ENCODE measurements at places on chromosomes 7 and 10.

DNA sequence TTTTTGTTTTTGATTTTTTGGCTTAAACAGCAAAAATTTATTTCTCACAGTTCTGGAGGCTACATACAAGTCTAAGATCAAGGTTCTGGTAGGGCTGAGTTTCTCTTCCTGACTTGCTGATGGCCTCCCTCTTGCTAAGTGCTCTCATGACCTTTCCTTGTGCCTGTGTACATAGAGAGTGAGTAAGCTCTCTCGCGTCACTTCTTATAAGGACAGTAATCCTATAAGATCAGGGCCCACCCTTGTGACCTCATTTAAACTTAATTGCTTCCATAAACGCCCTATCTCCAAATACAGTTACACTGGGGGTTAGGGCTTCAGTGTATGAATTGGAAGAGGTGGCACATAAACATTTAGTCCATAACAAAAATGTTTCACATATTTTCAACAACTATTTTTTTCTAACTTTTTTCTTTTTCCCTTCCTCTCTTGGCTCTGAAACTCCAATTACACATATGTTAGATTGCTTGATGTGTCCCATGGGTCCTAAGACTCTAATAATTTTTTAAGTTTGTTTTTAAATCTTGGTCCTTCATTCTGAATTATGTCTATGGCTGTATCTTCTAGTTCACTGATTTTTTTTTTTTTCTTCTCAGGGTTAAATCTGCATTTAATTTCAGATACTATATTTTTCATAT is 149.8 kb downstream of the HBP1 start:
- no peak for DNase-seq

DNA sequence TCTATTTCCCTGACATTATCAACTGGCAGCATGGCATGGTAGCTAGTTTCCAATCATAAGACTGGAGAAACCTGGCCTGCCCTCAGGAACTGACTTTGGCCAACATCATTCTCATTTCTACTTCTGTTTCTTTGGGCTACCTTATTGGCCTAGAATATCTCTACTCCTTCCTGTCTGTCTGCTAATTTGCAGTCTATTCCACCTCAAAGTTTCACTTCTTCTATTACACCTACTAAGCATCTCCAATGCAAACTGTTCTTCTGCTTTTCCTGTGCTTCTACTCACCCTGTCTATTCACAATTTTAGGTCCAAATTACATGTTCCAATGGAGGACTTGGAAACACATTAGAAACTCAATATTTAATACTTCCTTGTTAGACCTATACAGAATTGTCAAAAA is 65.6 kb downstream of the ZNF503 start:
- no peak for DNase-seq

- DNase-seq: no peak
These were observed 43.3 kb upstream of the CNNM1 start for GRCh38 chr10:99285881-99286280.

- DNase-seq: no peak
These were observed 66.0 kb upstream of the SEPHS1 start for GRCh38 chr10:13414137-13414536.

DNA sequence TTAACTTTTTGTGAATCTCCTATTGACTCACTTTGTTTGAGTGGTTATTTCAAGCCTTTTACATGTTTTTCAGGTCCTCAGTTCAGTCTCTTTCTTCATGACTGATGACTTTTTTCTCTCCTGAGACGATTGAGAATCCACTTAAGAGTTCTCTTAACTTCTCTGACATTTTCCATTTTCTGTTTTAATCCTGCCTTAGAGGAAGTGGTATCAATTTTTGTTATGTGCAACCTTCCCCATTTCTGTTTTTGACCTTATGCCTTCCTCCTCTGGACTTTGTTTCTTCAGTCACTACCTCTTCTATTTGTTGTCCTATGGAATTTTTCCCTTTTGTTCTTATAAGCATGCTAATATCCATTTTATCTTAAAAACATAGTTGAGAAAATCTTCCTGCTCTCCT is 2.4 kb downstream of the PSMC2 start:
- no peak for DNase-seq

GRCh38 chr10:98020784-98021183 is 9.6 kb downstream of the CRTAC1 start:
- DNase-seq: no peak

DNA sequence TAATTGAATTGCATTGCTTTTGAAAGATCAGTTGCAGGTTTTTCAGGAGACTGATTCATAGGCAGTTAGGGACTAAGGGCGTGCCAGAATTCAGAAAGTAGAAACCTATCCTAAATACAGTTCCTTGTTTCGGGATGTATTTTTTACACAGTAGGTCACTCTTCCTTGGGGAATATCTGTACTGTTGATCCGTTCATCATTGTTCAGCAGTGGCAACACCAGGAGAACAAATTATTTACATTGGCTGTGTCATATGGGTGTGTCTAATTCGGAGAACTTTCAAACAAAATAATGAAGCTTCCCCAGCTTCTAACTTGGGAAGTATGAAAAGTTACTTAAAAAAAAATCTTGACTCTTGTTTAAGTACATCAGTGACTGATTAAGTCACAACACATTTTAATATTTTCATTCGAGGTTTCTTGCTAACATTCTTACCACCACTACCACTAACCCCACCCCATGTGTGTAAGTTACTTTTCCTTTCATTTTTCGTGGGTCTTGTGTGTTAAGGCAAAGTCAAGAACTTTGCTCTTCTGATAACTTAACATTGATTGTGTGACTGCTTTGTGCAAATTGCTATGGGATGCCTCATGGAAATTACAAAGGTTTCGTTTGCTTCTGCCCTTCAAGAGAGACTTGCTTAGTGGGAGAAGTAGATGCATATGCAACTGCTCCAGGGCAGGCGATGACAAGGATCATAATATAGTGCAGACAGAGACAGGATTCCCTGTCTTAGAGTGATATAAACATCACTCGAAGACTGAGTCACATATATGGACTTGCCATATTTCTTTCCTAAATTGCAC is 43.8 kb upstream of the RPA3 start:
- no peak for DNase-seq

DNA sequence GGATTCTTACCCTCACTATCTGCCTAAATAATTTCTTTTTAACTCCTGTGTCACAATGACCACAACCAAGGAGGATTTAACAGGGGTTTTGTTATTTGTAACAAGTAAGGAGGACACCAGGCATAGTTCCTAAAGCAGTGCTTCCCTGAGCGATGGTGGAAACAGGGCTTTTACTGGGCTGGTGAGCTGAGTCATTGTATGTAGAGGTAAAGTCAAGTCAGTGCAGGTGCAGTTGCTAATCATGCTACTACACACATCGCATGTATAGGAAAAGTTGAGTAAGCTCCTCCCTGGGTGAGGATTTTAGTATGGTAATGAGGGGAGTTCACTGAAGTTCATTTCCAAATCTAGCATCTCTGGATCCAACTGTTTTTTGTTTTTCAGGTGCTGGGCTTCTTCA is 22.9 kb upstream of the ABCA13 start:
- no peak for DNase-seq
